T-cell (primary cell): ENCODE measurements at places on chromosomes 4 and X. TPM values are rescaled to one million over a fixed set of nuclear protein-coding genes. Genes with fewer than 3 reads are reported as not detected.

DNA sequence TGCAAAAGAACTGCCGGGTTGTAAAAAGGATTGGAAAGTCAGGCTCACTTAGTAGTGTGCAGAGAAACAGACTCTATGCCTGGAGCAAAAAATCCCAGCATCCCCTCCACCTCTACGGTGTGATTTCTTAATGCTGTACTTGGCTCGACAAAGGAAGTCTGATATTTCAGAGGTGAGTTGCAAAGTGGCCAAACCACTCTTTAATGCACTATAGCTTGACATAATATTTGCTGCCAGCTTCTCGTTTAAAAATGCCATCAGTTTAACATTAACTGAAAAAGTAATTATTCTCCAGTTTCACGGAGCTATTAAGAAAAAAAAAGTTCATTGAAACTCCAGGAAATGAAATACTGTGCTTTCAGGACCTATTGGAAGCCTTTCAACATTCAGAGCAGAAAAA lies 448.3 kb upstream of the ZFP42 start:
- no peak for DNase-seq

GRCh38 chr4:160403081-160403480 lies 1300.2 kb downstream of the RAPGEF2 start:
- DNase-seq = no peak

SSX4B gene
- not detected for total RNA-seq

DNA sequence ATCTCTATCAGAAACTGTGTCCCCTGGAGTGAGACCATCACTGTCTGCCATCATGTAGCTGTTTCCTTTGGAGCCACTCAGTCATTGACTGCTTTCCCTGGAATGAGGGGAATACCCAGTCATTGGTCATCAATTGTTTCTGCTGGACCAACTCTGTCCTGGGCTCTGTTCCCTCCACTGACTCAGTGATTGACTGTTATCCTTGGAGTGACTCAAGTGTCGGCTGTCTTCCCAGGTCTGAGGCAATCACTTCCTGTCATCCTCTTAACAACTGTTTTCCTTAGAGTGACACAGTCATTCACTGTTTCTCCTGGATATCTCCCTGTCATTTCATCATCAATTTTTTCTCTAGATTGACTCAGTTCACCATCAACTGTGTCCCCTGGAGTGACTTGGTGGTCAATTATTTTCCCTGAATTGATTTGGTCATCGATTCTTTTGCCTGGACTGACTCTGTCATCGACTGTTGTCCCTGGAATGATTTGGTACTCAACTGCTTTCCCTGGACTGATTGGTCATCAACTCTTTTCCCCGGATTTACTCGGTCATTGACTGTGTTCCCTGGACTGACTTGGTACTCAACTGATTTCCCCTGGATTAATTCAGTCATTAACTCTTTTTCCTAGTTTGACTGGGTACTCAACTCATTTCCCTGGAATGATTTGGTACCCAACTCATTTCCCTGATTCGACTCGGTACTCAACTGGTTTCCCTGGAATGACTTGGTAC lies 327.9 kb upstream of the VCX start:
- DNase-seq = no peak

DNA sequence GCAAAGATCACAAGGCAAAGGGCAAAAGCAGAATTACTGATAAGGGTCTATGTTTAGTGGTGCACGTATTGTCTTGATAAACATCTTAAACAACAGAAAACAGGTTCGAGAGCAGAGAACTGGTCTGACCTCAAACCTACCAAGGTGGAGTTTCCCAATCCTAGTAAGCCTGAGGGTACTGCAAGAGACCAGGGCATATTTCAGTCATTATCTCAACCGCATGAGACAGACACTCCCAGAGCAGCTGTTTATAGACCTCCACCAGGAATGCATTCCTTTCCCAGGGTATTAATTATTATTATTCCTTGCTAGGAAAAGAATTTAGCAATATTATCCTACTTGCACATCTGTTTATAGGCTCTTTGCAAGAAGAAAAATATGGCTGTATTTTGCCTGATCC lies 51.5 kb downstream of the NPNT start:
- no peak for DNase-seq

PTCHD1 gene
- 0.03 TPM for total RNA-seq

FAM184B gene
- total RNA-seq = not detected

C4orf36 gene
- total RNA-seq = not detected

GRCh38 chr4:182593402-182593801 lies 323.8 kb downstream of the DCTD start:
- DNase-seq = no peak

DNA sequence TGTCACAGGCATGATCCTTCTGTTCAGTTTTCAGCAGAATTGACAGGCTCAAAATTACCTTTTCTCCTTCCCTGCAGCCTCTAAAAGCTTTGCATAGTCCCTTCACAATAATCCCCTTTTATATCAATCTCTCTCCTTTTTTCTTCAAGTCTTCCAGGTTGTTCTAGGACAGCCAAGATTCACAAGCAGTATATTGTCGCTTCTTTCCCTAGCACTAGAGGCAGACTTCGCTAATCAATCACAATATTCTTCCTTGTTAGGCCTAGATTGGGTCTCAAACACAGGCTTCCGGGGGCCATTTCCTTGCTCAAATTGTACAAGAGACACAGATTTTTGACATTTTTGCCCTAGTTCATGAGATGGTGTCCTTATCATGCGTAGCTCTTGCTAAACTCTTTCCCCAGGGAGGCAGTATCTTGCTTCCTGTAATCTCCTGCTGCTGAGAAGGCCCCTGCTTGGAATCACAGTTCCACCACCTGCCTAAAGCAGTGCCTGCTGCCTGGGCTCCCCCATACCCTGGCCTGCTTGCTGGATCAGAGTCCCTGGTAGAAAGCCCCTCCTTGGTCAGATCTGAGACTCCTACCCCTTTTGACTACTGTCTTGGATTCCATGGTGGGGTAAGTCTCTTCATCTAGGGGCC lies 57.3 kb downstream of the DMP1 start:
- DNase-seq = no peak

DNA sequence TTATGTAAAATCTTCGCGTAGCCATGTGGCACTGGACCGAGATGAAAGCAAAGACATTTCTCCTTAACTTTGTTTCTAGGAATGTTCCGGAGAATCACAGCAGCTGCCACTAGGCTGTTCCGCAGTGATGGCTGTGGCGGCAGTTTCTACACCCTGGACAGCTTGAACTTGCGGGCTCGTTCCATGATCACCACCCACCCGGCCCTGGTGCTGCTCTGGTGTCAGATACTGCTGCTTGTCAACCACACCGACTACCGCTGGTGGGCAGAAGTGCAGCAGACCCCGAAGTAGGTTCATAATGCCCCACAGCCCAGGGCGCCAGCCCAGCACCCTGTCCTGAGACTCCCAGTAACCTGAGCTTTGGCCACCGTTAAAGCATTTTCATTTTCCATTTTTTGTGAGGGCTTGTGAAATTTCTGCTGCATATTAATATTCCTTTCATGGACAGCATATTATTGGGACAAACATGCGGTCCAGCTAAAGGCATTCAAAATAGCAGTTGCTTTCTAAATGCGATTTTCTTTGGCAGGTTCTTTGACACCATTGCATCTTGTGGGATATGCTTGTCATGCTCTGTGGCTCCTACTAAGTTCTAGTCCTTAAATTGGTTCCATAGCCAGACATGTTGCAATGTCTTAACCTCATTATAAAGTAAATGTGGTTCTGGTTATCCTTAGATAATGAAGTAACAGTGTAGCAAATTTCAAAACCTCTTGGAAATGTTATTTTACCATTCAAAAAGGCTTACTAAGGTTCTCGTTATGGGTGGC lies 49.1 kb upstream of the MSANTD1 start:
- no peak for DNase-seq

- no peak for DNase-seq
Observed at GRCh38 chr4:142850478-142850877, 4.4 kb upstream of the INPP4B start.

GRCh38 chr4:96189761-96190160 lies 349.9 kb downstream of the PDHA2 start:
- DNase-seq = no peak

TMSB15C gene
- 3.0 TPM for total RNA-seq

GRCh38 chr4:99847362-99847976 lies 30.8 kb downstream of the DAPP1 start:
- DNase-seq = no peak

DNA sequence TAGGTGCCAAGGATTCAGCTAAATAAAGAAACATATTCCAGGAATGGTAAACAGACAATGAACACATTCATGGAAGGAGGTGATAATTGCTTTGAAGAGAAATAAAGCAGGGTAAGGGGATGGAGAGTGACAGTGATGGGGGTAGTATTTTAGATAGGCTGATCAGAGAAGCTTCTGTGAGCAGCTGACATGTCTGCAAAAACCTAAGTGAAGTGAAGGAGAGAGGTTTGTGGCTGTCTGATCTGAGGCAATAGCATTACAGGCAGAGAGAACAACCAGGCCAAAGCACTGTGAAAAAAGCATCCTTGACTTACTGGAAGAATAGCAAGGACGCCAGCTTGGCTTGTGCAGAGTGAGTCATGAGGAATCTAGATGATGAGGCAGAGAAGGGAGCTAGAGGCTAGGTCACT lies 271.9 kb upstream of the GATB start:
- DNase-seq = no peak

HSD17B13 gene
- total RNA-seq = 0.23 TPM

- DNase-seq = no peak
Observed at GRCh38 chr4:73862322-73862721, 6.9 kb upstream of the CXCL1 start.

PABPC5 gene
- not detected for total RNA-seq

- DNase-seq = no peak
Observed at GRCh38 chrX:24399550-24399949, 39.1 kb downstream of the SUPT20HL1 start.

DNA sequence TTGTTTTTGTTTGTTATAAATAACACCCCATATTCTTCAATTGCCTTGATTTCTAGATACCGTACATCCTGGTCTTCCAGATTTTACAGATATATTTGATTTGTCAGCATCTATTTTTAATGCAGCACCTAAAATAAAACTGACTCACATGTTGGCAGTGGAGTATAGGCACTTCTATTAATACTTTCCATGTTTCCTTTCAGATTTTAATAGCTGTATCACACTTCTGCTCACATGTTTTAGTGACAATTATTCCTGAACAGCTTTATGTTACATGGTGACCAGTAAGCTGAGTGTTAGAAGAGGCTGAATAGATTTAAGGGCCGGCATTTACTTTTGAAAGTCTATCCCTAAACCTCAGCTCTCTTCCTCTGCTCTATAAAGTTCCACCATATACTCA lies 46.1 kb downstream of the C4orf46 start:
- no peak for DNase-seq

GPAT3 gene
- total RNA-seq = 2.7 TPM

GAGE13 gene
- total RNA-seq = not detected

DNA sequence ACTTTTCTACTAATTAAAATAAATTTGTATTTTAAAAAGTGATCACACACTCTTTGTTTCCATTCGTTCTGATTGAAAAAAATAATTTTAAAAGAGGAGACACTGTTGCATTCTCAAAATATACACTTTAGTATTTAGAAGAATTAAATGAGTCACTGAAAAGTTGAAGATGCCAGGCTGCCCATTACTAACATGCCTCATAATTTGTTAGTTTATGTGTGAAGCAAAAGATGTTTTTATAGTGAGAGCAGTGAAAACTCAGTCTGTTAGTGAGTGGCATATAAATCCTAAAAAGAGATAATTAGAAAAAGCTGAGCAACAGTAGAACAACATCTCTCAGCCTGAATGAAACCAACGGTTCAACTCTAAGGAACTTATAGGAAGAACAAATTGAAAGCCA lies 143.4 kb downstream of the CDS1 start:
- DNase-seq = no peak
